ENCODE measurements at places on chromosomes 6 and 20.

- DNase-seq, result no peak
Observed at GRCh38 chr6:33452496-33452895, 1.9 kb upstream of the ZBTB9 start.

DNA sequence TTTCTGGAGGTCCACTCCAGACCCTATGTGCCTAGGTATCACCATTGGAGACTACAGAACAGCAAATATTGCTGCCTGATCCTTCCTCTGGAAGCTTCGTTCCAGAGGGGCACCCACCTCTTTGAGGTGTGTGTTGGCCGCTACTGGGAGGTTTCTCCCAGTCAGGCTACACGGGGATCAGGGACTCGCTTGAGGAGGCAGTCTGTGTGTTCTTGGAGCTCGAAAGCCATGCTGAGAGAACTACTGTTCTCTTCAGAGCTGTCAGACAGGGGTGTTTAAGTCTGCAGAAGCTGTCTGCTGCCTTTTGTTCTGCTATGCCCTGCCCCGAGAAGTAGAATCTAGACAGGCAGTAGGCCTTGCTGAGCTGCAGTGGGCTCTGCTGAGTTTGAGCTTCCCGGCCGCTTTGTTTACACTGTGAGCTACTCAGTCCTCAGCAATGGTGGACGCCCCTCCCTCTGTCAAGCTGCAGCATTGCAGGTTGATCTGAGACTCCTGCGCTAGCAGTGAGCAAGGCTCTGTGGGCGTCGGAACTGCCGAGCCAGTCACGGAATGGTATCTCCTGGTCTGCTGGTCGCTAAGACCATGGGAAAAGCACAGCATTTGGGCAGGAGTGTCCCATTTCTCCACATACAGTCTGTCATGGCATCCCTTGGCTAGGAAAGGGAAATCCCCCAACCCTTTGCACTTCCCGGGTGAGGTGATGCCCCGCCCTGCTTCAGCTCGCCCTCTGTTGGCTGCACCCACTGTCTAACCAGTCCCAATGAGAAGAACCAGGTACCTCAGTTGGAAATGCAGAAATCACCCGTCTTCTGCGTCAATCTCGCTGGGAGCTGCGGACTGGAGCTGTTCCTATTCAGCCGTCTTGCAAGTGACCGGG lies 32.5 kb upstream of the ASCC3 start:
- no peak for DNase-seq

GRCh38 chr6:111192911-111193555 lies 105.7 kb downstream of the SLC16A10 start:
- no peak for DNase-seq

DNA sequence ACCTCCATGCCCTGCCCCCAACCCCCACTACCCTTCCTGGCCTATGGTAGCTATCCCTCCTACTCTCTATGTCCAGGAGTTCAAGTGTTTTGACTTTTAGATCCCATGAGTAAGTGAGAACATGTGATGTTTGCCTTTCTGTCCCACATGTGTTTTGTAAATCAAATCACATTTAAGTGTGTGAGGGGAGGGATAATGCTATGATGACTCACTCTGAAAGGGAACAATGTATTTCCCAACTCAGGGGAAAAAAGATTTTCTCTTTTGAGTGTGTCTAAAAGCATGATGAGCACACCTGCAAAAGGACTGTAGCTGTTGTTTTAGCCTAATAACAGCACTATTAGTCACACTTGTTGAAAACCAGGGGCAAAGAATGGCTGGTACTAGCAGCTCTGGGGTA lies 193.7 kb downstream of the GJA10 start:
- DNase-seq, result no peak

- DNase-seq, result no peak
Observed at GRCh38 chr6:17269840-17270239, 11.3 kb upstream of the RBM24 start.

GRCh38 chr20:51176876-51177275 lies 154.0 kb upstream of the KCNG1 start:
- DNase-seq, result no peak

DNA sequence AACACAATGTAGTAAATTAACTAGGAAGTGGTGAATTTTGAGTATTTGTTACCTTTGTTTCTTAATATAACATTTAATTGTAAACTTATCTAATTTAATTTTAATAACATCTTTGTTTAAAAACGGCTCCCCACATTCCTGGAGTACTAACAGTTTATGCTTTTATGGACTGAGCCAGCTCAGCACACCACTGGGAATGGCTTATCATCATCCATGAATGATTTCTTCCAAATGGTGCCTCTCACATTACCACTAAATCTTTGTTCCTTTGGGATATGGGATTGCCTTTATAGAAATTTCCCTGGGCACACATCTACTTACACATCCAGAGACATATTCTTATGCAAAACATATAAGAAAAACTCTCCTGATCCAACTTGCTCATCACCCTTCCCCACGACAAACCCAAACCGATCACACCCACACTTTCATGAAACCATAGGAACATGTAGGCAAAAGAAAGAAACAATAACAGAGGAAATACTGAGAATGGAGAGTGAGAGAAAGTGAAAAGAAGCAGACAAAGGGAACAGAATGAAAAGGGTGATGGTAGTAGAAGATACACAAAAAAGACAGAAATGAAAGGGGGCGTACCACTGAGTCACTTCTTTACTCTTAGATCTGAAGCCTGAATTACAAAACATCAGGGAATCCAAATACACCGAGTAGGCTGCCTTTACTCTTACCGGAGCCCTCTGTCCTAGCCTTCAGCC lies 58.5 kb upstream of the KCNK16 start:
- no peak for DNase-seq

DNA sequence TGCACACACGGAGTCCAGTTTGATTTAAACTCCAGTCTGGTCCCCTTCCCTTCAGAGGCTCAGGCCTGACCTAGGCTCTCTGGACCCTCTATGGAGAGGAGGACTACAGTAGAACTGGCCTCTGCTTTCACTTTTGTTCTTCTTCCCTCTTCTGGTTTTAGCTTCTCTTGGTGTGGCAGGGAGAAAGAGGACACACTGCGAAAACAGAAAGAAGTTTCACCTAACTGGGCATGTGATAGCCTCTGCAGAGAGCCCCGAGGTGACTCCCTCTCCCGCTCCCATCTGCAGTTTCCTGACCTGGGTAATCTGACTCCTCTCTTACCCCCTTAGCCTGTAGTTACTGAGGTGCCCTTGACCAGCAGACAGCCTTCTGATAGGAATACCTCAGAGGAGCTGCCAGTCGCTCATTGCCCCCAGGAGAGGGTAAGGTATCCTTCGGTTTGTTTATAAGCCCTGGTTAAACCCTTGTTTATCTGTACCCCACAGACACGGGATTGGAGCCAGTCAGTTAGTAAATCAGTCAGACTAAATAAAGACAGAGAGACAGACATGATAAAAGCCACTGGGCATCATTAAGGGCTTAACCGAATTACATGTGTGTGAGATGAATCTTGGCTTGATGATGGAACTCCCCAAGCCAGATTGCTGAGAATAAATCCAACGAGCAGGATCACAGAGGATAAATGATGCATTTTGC lies 12.0 kb upstream of the DTNBP1 start:
- DNase-seq, result no peak

GRCh38 chr6:166775180-166775922 lies 148.3 kb upstream of the RPS6KA2 start:
- DNase-seq, result no peak

Measured in cortex of kidney (tissue), 1 donor.